ENCODE measurements at places on chromosomes 1 and 21.
A peak's percentile ranks its signal among the peaks of the same experiment; 100 is the strongest.

DNA sequence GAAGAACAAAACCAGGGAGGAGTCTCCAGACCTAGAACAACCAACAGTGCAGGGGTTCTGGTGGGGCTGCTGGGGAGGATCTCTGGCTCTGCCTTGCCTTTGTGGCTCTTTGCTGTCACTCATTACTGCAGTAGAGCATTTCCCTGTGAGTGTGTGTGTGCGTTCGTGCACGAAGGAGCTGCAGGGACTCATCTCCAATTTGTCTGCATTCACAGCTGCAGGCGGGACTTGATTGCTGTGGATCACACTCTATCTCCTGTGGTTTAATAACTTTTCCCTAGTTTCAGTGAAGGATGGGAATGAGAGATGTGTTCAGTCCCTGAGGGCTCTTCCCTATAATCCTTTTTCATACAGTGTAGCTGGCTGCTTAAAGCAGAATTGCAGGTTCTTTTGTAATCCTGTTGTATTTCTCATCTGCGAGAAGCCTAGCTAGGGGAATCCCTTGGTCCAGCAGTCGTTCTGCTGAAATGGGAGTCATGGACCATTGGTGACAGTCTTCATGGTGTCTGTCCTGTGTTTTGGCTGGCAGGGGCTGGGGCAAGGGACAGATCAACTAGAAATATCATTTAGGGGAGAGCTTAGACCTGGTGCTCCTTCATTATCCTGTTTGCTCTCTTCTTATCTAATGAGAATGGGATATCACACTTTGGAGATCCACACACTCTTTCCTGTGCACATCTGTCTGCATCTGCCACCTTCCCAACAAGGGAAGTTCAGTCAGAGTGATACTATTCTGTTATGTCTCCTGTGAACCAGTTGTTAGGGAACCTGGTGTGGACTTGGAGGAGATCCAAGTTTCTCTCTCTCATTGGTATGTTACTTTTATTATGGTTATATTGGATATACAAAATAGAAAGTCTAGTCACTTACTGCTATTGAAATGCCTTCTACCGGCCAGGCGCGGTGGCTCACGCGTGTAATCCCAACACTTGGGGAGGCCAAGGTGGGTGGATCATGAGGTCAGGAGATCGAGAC lies 3.0 kb downstream of the PCP4L1 start:
- no peak for DNase-seq

- DNase-seq, result peak; percentile 39
Observed at GRCh38 chr1:232227306-232227705, 402.6 kb downstream of the SIPA1L2 start.

DNA sequence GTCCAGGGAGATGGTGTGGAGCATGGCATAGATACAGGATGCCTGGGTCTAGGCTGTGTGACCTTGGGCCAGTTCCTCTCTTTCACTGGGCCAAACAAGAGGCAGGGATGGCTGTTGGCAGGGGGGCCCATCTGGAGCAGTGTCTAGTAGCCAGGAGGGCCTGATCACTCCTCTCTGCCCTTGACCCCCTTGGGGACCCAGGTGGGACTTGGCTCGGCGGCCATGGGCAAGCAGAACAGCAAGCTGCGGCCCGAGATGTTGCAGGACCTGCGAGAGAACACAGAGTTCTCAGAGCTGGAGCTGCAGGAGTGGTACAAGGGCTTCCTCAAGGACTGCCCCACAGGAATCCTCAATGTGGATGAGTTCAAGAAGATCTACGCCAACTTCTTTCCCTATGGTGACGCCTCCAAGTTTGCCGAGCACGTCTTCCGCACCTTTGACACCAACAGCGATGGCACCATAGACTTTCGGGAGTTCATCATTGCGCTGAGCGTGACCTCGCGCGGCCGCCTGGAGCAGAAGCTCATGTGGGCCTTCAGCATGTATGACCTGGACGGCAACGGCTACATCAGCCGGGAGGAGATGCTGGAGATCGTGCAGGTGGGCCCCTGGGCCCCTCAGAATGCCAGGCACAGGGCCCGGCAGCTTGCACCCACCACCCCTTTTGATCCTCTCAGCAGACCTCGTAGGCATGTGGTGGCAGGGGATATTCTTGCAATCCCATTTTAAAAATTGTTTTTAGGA lies 2.6 kb downstream of the HPCA start:
- DNase-seq, result no peak

DNA sequence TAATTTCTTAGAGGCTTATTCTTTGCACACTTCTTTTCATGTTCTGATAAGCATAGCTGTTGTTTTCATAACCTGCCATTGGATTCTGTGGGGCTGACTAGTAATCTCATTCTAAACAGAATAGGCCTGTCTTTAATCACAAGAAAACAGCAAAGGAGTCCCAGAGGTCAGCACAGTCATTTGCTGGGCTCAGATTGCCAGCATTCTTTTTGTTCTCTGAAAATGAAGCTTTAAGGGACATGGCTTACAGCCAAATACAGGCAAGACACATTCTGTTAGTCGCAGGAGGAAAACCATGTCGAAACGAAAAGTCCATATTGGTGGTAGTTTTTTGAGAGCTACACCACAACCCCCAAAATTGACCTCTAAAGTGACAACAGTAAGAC lies 75.0 kb downstream of the MRPS6 start:
- peak; percentile 40 for DNase-seq

DNA sequence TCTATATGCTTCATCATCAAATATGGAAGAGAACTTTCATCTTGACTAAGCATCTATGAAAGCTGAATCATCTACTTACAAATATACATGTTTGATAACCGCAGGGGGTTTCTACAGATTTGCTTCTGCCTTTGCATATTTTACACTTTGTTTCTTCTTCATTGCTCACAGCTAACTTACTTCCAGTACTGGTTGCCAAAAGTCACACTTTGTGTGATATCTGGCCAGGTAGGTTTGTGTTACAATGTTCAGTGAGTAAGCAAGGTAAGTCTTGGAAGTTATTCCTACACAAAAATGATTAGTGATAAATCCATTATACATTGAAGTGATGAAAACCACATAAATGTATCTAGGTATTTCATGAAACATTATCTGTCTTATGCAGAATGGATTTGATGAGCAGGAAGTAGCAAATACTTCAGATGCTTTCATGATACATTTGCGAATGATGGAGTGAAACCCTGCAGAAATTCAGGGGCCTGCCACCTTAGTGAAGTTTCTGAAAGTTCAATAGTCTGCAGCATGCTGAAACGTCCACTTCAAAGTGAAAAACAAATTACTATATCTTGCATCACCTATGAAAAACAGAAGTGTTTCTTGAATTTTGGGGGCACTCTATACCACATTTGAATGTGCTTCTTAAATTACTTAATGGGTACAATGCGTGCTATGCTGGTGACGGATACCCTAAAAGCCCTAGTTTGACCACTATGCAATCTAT lies 187.3 kb downstream of the ATP6V1G3 start:
- DNase-seq, result no peak

- no peak for DNase-seq
Observed at GRCh38 chr1:56824938-56825337, 5.7 kb upstream of the FYB2 start.

GRCh38 chr1:228087771-228088251 lies 5.3 kb downstream of the ARF1 start:
- peak; percentile 57 for DNase-seq

DNA sequence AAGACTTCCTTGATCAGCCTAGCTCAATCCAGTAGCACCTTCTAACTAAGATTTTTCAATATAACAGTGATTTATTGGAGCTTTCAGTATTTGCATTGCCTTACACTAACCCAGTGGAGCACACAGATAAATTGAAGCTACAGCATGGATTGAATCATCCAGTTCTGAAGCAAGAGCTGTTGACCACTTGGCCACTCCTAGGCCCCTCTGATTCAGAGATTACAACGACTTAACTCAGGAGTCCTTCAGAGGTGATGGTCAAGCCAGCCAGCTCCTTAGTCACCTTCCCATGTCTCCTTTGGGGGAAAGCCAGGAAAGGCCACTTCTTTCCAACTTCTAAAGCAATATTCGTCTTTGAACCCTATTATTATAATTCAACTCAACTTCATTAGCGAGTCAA lies 151.8 kb downstream of the TENT5C start:
- no peak for DNase-seq

GRCh38 chr1:201085902-201086735 lies 26.1 kb downstream of the CACNA1S start:
- peak; percentile 44 for DNase-seq

- no peak for DNase-seq
Observed at GRCh38 chr1:82401116-82401515, 600.4 kb downstream of the ADGRL2 start.

- DNase-seq, result no peak
Observed at GRCh38 chr1:202959276-202959620, 1.1 kb upstream of the ADIPOR1 start.

- DNase-seq, result no peak
Observed at GRCh38 chr1:15833842-15834405, 13.6 kb upstream of the SPEN start.

- DNase-seq, result peak; percentile 87
Observed at GRCh38 chr1:66476774-66477173, 57.2 kb upstream of the SGIP1 start.

- DNase-seq, result no peak
Observed at GRCh38 chr1:205669341-205670149, 10.8 kb downstream of the SLC45A3 start.

- DNase-seq, result no peak
Observed at GRCh38 chr1:207304710-207305488, 16.6 kb upstream of the CD55 start.

- DNase-seq, result no peak
Observed at GRCh38 chr21:16363100-16363499, 633.3 kb downstream of the USP25 start.

DNA sequence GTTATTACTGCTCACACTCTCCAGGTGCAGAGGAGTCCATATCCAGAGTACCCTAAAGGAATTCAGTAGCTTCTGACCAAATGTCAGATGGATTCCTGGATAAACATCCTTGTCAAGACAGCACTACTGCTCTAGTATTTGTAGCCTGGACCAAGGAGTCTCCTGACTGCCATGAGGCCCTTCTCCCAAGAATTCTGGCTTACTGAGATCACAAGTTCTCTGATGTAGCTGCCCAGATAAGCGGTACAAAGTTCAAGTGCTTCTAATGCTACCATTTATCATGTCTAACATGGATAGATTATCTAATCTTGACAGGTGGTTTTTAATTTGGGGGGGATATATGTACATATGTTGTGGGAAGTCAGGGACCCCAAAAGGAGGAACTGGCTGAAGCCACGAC lies 196.6 kb upstream of the HMCN1 start:
- DNase-seq, result no peak

GRCh38 chr1:22851517-22851916 lies 121.1 kb downstream of the LACTBL1 start:
- DNase-seq, result no peak

DNA sequence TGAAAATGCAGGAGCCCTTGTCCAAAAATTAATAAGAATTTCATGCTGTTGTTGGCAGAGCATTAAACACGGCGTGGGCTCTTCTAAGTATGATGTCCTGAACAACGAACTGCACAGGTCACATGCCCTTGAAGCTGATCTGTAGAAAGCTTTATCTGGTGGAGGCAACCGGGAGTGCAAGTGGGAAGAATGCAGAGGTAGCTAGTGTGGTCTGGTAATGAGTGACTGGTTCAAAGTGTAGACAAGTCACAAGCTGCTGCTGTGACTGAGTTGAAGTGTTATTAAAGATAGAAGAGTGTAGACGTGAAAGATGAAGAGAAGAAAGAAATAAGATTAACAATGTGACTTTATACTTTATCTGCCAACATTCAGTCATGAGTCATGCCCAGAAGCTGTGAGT lies 361.9 kb downstream of the TTLL7 start:
- no peak for DNase-seq

- DNase-seq, result no peak
Observed at GRCh38 chr1:22751124-22751531, 40.5 kb downstream of the EPHB2 start.

- DNase-seq, result no peak
Observed at GRCh38 chr1:95127380-95127779, 10.2 kb downstream of the TLCD4 start.

DNA sequence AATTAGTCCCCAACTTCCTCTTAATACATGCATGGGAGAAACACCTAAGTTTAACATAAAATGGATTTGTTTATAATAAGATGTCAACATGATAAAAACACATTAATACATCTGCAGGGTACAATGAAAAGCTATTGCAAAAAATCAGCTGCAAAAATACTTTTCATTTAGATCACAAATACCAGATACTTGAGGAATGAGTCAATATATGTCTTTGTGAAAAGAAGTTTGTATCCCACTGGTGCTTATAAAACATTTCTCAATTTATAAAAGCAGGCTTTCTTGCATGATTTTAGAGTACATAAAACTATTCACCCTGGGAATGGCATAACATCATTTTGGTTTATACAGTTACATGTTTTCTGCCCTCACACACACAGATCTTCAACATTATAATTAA lies 18.6 kb upstream of the PRKAA2 start:
- peak; percentile 62 for DNase-seq

DNA sequence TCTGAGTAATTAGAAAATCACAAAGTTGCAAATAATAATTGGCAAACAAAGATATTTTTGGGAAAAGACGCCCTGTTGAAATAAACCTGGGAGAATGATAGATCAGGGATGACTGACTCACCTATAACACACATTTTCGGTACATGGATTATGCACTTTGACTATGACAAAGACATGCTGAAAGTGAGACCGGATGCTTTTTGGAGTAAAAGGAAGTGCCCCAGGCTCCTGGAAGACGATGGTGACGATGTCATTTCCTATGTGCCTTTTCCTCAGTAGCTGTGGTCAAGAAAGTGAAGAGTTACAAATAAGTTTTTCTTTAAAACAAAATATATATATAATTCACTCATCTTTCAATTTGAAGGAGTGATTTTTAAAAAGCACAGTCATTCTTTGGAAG lies 158.7 kb downstream of the SIPA1L2 start:
- no peak for DNase-seq

DNA sequence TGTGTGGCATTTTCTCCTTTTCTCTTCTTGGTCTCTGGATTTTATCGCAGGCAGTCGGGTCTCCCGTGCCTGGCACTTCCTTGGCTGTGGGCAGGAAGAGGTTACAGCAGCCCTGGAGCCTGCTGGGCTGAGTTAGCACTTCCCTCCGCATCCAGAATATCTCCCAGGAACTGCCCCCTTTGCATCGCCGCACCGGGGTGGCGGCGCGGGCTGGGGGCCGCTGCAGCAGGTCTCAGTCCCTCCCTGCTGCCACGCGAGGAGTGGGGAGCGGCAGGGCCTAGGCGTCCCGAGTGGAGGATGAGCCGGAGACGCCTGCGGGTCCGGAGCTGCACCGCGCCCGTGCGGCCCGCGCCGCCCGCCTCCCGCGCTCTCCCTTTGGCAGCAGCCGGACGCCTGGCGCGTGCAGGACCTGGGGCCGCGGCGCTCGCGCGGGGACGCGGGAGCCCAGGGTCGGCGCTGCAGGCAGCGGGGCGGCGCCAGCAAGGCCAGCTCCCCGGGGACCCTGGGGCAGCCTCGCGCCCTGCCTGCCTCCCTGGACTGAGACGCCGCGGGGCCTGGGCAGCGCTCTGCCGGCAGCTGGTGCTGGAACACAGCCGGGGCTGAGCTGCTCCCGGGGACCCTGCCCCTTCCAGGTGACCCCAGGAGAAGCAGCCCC lies 192.8 kb downstream of the PRDM2 start:
- DNase-seq, result no peak

GRCh38 chr1:185531838-185532237 lies 202.4 kb upstream of the HMCN1 start:
- DNase-seq, result no peak

All from fibroblast of skin of scalp (primary cell).